Caco-2 (cell line): ENCODE measurements at places on chromosomes 11 and 22. TPM values are rescaled to one million over a fixed set of nuclear protein-coding genes. Genes with fewer than 3 reads are reported as not detected.

DNA sequence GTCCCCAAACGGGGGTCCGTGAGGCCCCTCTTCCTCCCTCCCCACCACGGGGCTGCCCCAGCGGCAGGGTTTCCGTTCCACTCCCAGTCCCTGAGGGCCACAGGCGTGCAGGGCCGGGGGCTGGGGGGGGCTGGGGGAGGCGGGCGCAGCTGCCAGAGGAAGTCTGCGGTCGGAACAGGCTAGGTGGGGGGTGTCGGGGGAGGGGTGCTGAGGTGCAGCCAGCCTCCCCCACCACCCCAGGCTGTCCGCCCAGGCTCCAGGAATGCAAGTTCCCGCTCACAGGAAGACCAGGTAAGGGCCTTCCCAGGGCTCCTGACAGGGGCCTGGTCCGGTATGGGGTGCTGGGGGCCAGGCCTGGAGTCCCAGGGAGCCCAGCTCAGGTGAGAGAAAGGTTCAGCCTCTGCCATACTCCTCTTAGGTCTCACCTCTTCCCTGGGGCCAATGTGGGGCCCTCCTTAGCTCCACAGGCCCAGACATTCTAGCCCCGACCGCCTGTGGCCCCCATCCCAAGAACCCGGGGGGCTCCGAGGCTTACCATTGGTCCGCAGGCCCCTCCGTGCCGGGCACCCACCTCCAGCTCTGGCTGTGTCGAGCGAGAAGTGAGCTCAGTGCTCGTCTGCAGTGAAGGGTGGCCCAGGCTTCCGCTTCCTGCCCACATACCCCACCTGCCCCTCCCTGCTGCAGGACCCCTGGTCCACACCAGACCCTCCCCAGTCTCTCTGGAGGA, at the start of gene PTPRCAP:
Gene PTPRCAP (minus strand): TSS at position 601 of the 727 bp plus-strand sequence. CDS start 63 bp downstream, at position 538.
- H3K27me3 ChIP-seq, result no peaks in the 10 kb centered on the region
- no peak within 1 kb of the TSS for H3K4me3 ChIP-seq
- no peak for DNase-seq
- H3K36me3 ChIP-seq, result peaks cover 29% of the 10 kb centered on the region
- H3K4me1 ChIP-seq, result peaks cover 4% of the 10 kb centered on the region; the same call in 1 of the 2 replicates
- peak within 1 kb of the TSS; percentile 45 for H3K27ac ChIP-seq

DNA sequence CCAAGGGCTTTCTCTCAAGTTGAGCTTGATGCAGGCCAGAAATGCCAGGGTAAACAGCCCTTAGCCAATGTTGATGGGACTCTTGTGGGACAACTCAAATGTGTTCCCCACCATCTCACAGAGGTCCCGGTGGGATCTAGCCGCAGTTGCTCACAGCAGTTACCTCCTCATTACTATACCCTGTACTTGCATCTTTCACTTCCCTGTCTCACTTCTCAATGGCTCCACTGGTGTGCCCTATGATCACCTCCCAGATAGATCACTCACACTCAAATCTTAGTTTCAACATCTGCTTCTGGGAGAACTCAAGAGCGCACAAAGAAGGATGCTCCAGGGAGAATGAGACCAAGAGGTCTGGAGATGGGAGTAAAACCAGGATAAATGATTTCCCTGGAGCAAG, 47.0 kb downstream of the RCN1 start:
- no peak overlapping the region for H3K27ac ChIP-seq
- H3K36me3 ChIP-seq, result no peaks in the 10 kb centered on the region
- no peak for DNase-seq
- H3K27me3 ChIP-seq, result no peaks in the 10 kb centered on the region
- peaks cover 12% of the 10 kb centered on the region; the same call in 1 of the 2 replicates for H3K4me1 ChIP-seq

SLC6A5 gene
- not detected in 2 replicates for total RNA-seq

SPDYC gene
- total RNA-seq, result not detected in 2 replicates

OR52W1 gene
- total RNA-seq, result not detected in 2 replicates
